ENCODE measurements at places on chromosomes 1 and 21.
A peak's percentile ranks its signal among the peaks of the same experiment; 100 is the strongest.

GRCh38 chr1:200302921-200303290 lies 106.9 kb downstream of the ZNF281 start:
- no peak for DNase-seq

- DNase-seq, result peak; percentile 23
Measured at GRCh38 chr1:181013144-181013543, 9.5 kb downstream of the STX6 start.

GRCh38 chr1:118298397-118298796 lies 113.4 kb upstream of the SPAG17 start:
- DNase-seq, result no peak

- DNase-seq, result no peak
Measured at GRCh38 chr1:84613887-84614286, 39.6 kb upstream of the CTBS start.

DNA sequence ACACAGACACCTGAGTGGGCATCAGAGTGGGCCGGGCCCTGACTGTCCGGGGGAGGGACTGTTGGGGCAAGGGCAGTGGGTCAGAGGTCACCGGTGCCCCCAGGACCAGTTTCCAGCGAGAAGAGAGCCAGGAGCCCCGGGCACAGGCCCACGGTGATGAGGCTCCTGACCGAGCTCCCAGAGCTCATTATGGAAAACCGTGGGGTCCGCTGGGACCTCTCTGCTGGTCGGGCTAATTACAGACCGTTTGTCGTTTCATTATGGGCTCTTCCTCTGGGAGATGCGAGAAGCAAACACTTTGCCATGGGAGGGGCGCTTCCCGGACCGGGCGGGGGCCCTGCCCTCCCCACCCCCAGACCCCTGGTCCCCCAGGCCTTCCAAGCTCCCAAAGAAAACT lies 12.0 kb upstream of the TTLL10 start:
- DNase-seq, result no peak

DNA sequence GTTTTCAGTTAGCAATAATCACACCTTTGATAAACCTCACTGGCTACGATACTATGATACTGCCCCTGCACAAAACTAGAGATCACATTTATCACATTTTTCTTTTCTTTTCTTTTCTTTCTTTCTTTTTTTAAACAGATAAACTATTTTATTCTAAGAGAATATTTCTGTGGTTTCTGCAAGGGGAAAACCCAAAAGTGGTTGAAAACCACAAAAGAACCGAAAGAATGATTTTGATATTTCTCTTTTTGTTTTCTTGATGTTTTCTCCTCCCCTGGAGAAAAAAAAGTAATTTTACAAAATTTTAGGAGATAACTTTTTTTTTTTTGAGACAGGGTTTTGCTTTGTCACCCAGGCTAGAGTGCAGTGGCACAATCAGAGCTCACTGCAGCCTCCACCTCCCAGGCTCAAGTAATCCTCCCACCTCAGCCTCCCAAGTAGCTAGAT lies 18.4 kb upstream of the FRRS1 start:
- DNase-seq, result no peak

DNA sequence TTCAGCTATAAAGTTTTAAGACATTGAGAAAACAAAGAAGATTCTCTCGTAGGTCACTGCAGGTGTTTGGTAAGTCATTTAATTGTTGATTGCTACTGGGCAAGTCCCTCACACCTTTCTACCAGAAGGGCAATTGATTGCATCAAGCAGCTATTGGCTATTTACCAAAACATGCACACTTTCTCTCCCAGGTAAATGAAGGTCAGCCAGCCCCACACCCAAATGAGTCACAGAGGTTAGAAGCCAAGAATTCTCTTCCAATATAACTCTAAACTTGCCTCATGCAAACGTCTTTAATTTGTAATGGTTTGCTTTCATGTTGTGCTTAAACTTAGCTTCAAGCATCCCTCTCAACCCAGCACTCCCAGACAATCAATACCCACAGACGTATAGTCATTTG lies 475.3 kb upstream of the ADGRL2 start:
- no peak for DNase-seq

- DNase-seq, result no peak
Measured at GRCh38 chr21:41961282-41961701, 7.5 kb upstream of the C2CD2 start.

DNA sequence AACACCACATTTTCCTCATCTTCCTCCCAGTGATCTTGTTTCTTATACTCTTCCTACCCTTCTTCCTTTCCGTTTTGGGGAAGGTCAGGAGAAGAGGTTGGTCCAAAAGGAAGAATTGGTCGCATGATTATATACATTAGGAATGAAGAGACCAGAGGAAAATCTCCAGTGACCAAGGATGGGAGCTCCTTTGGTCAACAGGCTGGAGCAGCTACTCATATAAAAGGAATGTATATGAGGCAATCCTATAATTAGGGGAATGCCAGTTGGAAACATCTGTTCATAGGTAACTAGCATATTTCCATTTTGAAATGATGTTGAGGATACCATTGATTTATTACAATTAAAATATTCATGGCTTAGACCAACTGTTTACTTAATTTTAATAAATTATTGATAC lies 114.5 kb downstream of the LRRC40 start:
- no peak for DNase-seq

- peak; percentile 89 for DNase-seq
Measured at GRCh38 chr1:150560576-150561253, 11.5 kb downstream of the ADAMTSL4 start.

GRCh38 chr1:74822851-74823401 lies 90.0 kb downstream of the TYW3 start:
- DNase-seq, result no peak

- no peak for DNase-seq
Measured at GRCh38 chr1:151988405-151988923, 5.2 kb downstream of the S100A10 start.

DNA sequence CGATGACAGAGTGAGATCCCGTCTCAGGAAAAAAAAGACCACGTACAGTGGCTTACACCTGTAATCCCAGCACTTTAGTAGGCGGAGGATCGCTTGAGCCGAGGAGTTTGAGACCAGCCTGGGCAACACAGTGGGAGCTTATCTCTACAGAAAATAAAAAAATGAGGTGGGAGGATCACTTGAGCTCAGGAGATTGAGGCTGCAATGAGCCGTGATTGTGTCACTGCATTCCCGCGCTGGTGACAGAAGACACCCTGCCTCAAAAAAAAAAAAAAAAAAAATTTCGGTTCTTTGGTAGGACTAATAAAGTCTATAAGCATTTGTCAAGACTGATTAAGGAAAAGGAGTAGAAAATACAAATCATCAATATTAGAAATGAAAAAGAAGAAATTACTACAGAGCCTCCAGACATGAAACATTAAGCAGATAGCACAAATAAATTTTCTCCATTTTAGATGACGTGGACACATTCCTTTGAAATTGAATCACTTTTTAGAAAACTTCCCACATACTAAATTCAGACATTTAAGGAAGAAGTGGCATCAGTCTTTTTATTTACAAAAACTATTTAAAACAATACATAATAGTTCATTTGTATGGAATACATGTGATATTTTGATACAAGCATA lies 30.4 kb downstream of the MORC3 start:
- no peak for DNase-seq

GRCh38 chr1:38475624-38476005 lies 384.0 kb downstream of the RRAGC start:
- DNase-seq, result no peak

DNA sequence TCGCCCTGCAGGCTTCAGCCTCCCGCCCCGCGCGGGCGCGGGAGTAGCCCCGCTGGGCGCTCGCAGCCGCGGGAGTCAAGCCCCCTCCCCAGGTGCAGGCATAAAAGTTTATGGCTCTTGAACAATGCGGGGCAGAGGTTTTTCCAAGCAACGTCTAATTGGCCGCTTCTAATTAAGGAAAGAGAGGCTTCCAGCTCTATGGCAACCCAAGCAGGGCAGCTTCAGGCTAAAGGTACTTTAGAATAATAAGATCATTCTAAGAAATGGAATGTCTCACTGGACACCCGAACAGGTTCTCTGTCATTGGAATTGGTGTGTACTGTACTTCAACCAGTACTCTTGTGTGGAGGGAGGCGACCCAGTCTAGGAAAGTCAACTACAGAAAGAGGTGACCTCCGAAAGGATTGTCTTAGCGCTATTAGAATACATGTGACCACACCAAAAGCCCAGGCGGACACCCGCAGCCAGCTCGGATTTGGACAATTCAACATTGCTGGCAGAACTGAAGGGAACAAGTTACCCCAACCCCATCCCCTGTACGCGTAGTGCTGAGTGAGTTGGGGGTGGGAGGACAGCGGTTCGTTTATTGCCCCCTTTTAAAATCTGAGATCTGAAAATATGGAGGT lies 12.5 kb downstream of the NR5A2 start:
- no peak for DNase-seq

- no peak for DNase-seq
Measured at GRCh38 chr1:59549903-59550302, 253.0 kb downstream of the FGGY start.

DNA sequence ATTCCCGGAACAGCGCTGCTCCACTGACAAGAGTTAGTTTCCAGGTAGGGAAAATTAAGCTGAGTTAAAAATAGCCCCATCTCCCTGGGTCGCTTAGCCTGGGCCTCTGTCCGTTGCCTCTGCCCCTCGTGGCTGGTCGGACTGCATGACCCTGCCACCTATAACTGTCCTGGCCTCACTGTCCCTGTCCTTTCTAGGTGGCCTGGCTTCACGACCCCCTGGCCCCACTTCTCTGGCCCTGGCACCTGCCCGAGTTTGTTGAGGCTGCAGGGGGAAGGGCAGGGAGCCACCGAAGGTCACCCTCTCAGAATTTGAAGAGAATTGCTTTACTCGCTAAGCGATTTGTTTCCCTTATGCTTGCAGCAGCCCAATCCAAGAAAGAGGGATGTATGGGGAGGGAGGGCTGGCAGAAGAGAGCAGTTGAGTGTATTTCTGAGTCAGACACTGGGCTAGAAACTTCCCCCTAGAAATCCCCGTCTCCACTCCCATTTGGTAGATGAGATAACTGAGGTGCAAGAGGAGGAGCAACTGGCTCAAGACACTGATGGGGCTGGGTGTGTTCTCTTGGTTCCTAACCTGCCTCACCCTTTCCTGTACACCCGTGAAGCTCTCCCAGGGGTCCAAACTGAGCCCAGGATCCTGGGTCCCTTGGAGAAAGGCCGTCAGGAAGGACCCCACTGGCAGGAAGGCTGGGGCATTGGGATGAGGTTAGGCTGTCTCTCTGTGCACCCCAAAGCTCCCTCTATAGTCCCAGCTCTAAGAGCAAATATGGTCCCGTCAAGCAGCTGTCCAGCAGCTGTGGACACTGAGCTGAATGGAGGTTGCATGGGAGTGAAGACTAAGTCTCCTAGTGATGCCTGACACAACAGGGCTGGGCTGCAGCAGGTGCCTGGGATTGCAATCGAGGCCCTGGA lies 2.9 kb upstream of the EDN2 start:
- no peak for DNase-seq

DNA sequence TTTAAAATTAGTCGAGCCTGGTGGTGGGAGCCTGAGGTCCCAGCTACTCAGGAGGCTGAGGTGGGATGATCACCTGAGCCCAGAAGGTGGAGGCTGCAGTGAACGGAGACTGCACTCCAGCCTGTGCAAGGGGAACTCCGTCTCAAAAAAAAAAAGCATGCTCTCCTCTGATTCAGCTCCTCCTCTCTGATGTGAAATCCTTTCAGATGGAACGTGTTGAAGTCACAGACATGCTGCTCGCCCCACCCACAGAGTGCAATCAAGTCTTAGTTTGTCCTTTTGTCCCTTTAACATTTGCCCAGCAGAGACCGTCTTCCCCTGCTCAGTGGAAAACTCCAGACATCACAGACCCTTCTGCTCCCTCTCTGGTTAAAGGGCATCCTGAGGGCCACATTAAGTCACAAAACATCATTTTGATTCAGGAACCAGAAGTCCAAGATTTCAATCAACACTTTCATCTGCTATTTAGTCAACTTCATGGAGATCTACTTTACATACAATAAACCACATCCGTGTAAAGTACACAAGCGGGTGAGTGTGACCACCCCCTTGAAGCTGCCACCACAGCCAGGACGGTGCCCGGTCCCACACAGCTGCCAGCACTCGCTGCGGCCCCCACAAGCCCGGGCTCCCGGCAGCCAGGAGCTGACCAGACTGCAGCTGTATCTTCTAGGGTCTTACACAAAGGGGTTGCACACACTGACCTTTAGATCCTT lies 18.9 kb upstream of the RNF223 start:
- no peak for DNase-seq

GRCh38 chr1:10324627-10325026 lies 74.2 kb upstream of the PGD start:
- peak; percentile 12 for DNase-seq

GRCh38 chr1:168607872-168608428 lies 31.5 kb downstream of the XCL1 start:
- no peak for DNase-seq

DNA sequence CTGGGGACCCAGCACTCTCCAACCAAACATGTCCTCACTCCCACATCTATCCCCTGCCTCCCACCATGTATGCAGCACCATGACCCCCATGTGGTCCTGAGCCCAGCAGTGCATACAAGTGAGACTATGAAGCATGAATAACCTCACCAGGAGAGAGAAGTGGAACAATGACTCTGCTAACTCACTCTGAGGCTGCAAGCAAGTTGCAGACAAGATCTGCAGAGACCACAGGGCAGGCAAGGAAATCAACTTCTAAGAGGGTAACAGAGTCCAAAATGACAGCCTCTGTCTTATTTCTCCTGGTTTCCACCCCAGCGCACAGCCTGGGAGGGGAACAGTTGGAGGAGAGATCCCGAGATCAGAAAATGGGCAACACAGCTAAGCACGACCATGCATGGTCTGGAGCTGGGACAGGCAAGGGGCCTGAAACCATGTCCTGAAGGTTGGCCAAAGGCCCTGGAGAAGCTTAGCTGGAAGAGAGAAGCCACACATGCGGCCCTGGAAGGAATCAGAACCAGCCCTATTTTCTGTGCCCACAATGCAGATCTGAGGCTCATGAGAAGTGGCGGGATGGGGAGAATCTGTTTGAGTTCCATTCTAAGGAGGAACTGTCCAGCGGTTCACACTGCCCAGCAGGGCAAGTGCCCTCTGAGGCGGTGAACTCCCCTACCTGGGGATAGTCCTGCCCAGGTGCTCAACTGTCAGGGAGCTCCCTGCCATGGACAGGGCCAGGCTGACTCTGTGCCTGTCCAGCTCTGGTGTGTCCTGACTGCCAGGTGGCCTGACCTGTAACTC lies 12.5 kb upstream of the REN start:
- no peak for DNase-seq

DNA sequence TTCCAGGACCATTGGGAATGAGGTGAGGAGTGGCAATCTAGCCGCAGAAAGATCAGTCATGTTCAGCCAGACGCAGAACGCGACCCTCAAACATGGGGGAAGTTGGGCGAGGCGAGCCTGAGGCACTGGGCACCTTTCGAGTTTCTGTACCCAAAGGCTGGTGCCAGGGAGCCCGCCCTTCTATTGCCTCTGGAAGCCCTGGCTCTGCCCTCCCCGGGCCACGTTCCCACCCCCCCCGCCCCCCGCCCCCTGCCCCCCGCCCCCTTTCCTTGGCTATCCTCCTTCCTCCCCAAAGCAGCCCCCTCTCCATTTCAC lies 2.2 kb upstream of the ZBTB7B start:
- DNase-seq, result peak; percentile 41

GRCh38 chr21:43315244-43316137 lies 111.4 kb downstream of the SIK1 start:
- DNase-seq, result peak; percentile 27

Measured in CD4-positive, alpha-beta T cell treated with Interleukin-17A for 4 hours (primary cell).